ENCODE measurements at places on chromosomes 4 and X. TPM values are rescaled to one million over a fixed set of nuclear protein-coding genes. Genes with fewer than 3 reads are reported as not detected.

GALNTL6 gene
- not detected for total RNA-seq

DNA sequence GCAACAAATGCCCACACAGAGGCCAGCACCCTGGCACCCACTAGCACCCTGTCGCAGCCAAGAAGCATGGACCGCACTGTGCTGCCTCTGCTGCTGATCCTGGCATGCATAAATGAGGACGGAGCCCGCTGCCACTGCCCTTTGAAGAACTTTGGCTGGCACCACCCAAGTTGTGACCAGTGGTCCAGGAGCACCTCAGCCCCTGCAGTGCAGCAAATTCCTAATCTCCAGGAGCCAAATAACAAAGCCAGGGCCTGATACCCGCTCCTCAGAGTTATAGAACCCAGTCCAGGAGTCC, 807.2 kb downstream of the GLUD2 start:
- no peak for DNase-seq

DNA sequence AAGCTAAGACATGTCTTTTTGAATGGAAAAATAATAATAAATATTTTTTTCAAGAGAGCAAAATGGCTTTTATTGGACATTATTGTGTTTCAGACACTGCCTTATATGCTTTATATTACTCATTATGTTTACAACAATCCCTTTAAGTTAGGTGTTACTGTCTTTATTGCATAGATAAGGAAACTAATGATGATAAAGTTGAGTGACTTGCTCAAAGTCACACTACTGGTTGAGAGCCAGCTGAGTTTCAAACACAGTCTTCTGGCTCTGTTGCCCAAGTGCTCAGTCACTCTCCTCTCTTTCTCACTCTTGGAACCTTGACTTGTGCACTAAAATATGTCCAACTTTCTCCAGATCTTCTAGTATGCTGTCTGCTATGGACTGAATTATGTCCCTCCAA, 71.5 kb upstream of the SLC39A8 start:
- DNase-seq: no peak

IL2 gene
- not detected for total RNA-seq

FANCB gene
- total RNA-seq: 1.5 TPM

MORC4 gene
- 10.8 TPM for total RNA-seq

RRH gene
- not detected for total RNA-seq

PAGE4 gene
- not detected for total RNA-seq

HNRNPD gene
- 146 TPM for total RNA-seq

DNA sequence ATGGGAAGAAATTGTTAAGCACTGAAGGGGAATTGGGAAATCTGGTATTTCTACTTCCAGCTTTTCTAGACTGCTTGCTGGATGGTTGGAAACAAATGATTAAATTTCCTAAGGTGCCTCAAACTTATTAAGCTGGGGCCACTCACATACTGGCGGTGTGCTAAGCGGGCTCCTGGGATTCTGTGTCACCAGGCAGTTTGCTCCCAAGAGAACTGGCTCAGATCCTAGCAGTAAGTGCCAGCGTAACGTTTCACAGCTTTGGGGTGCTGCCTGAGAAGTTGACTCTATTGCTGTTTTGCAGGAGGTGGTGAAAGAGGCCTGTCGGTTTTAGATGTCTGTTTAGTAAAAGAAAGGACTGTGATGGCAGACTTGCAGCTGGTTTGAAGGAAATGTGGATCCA, 6.9 kb upstream of the REELD1 start:
- DNase-seq: no peak

RENBP gene
- 57.0 TPM for total RNA-seq

CD99 gene
- total RNA-seq: 249 TPM

GRCh38 chrX:3518870-3519269, 172.4 kb upstream of the MXRA5 start:
- DNase-seq: no peak

DNA sequence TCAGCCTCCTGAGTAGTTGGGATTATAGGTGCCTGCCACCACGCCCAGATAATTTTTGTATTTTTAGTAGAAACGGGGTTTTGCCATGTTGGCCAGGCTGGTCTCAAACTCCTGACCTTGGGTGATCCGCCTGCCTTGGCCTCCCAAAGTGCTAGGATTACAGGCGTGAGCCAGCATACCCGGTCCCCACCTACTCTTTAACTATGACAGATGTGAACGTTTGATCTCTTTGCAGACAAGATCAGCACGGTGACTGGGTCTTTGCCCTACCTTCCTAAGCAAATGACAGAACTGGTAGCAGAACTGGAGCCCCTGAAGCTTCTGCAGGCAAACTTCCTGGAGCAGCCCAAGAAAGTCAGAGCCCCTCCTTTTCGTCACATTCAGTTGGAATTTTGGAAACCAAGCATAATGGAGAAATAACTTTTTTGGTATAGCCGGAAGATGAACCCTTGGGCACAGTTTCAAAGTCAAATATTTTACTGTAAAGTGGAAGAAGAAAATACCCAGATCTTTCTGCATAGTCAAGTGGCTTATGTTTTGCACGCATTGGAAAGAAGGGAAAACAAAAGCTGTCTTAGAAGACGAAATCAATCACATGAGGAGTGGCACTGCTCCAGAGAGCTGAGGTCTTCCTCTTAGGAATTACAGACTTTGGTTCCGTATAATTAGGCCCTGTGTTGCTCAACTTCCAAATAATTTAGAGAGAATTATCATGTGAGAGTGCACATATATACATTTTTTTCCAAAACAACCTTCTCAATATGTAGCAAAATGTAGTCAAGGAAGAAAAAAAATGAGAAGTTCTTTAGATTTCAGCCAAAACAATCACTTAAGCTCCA, 90.6 kb downstream of the SORBS2 start:
- no peak for DNase-seq

PNMA3 gene
- total RNA-seq: 0.41 TPM

GPM6B gene
- total RNA-seq: 21.6 TPM

HSFX1 gene
- total RNA-seq: 2.2 TPM

- no peak for DNase-seq
Observed at GRCh38 chr4:6972911-6973310, 63.3 kb downstream of the TBC1D14 start.

- no peak for DNase-seq
Observed at GRCh38 chrX:84160736-84161135, 27.3 kb downstream of the RPS6KA6 start.

POU3F4 gene
- not detected for total RNA-seq
